Activated CD4-positive, alpha-beta memory T cell treated with anti-CD3 and anti-CD28 coated beads, Interleukin-2, amount 10 ng/mL, durations not matched to agents 7 days and 5 days (primary cell): ENCODE measurements at places on chromosomes 3 and 15. TPM values are rescaled to one million over a fixed set of nuclear protein-coding genes. Genes with fewer than 3 reads are reported as not detected.

MYRIP gene
- not detected for total RNA-seq

- H3K36me3 ChIP-seq = peaks cover 47% of the 10 kb centered on the region
- DNase-seq = no peak
- no peaks in the 10 kb centered on the region for H3K4me1 ChIP-seq
Measured at GRCh38 chr15:80183306-80183705, 30.5 kb downstream of the FAH start.

- H3K27me3 ChIP-seq = peaks cover 2% of the 10 kb centered on the region
- no peak overlapping the region for H3K4me3 ChIP-seq
- no peaks in the 10 kb centered on the region for H3K36me3 ChIP-seq
- peak overlapping the region; percentile 26 for H3K27ac ChIP-seq
- DNase-seq = no peak
- peaks cover 35% of the 10 kb centered on the region for H3K4me1 ChIP-seq
Measured at GRCh38 chr3:128683957-128684356, 33.3 kb upstream of the RPN1 start.

DNA sequence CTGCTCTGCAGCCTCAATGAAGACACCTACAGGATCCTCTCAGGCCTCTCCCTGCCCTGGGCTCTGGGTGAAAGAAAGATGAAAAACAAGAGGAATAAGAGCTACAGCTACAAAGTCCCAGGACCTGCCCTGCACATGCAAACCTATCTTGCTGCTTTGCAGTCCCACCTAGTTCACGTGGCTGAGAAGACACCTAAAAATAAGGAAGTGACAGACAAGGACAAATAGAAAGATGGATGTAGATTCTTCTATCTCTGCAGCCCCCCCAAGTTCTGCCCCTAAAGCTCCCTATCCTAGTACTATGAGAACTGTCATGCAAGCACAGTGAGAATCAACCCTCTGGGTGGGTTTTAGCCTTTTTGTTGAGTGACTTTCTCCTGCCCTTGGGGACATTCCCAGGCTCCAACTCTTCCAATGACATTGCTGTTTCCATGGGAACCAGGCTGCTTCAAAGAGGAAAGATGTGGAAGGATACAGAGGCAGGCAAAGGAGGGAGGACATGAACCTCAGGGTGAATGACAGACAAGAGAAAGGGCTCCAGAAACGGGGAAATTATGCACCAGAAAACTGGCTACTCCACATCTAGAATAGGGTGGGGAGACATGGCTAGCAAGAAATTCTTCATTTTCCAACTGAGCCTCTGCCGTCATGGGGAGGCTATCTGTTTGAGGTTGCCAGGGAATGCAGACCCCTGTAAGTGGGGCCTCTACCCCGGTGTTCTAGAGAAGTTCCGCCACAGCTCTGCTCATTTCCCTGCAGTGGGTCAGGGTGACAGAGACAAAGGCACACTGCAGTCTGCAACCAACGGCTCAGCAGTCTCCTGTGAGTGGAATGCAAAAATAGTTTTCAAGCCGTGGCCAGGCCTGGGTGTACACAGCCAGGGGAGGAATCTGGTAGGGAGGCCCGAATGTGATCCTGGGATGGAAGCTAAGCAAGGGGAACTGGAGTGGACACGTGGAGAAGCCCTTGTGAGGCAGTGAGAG lies 5.2 kb downstream of the CSPG5 start:
- peaks cover 28% of the 10 kb centered on the region for H3K27me3 ChIP-seq
- H3K36me3 ChIP-seq = no peaks in the 10 kb centered on the region
- H3K4me3 ChIP-seq = no peak overlapping the region

ZPLD1 gene
- not detected for total RNA-seq

DNA sequence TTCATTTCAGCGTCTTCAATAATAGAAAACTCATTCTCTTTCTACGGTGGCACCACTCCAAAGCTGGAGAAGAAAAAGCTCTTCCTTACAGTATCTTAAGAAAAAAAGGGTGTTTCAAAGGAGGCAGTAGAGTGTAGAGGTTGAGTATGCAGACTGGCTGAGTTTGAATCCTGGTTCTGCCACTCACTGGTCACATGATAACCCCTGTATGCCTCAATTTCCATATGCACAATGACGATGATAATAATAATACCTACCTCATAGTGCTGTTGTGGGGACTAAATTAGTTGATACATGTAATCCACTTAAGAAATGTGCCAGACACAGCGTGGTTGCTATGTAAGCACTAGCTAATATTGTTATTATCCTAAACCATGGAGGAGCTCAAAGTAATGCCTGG lies 4.5 kb downstream of the ANP32A start:
- no peaks in the 10 kb centered on the region for H3K27me3 ChIP-seq
- peak overlapping the region; percentile 97 for H3K27ac ChIP-seq
- H3K4me1 ChIP-seq = peaks cover 53% of the 10 kb centered on the region
- peaks cover 39% of the 10 kb centered on the region for H3K36me3 ChIP-seq
- DNase-seq = no peak
- H3K4me3 ChIP-seq = peak overlapping the region; percentile 91

DNA sequence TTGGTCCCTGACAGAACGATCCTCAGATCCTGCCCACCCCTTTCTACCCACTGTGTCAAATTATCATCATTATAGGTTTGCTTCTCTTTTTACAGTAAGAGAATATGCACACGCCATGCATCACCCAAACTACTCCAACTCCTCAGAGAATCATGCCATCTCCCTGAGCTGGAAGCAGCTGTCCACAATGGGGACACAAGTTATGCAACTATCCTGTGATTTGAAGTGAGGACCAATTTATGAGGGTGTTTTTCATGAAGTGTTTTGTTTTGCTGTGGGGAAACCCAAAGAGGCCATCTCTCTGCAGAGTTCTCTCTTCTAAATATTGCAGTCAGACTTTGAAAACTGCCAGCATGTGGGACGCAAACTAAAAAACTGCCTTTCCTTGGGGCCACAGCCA lies 35.8 kb upstream of the TNFSF10 start:
- DNase-seq = no peak
- peaks cover 34% of the 10 kb centered on the region for H3K4me1 ChIP-seq
- peaks cover 2% of the 10 kb centered on the region for H3K36me3 ChIP-seq
- H3K27me3 ChIP-seq = no peaks in the 10 kb centered on the region
- H3K27ac ChIP-seq = no peak overlapping the region

RSL24D1 gene
- total RNA-seq = 107 TPM

ITIH3 gene
- not detected for total RNA-seq
